ENCODE measurements at places on chromosomes 3 and 15.

DNA sequence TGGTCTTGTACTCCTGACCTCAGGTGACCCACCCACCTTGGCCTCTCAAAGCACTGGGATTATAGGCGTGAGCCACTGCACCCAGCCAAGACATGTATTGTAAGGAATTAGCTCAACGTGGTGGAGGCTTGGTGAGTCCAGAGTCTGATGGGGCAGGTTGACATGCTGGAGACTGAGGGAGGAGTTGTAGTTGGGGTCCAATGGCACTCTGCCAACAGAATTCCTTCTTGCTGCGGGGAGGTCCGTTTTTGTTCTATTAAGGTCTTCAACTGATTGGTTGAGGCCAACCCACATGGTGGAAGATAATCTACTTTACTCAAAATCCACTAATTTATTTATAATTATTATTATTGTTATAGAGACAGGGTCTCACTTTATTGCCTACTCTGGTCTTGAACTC is 30.1 kb downstream of the PLA2G4D start:
- no peak for DNase-seq

- no peak for DNase-seq
Measured at GRCh38 chr15:70562906-70563305, 200.5 kb downstream of the UACA start.

DNA sequence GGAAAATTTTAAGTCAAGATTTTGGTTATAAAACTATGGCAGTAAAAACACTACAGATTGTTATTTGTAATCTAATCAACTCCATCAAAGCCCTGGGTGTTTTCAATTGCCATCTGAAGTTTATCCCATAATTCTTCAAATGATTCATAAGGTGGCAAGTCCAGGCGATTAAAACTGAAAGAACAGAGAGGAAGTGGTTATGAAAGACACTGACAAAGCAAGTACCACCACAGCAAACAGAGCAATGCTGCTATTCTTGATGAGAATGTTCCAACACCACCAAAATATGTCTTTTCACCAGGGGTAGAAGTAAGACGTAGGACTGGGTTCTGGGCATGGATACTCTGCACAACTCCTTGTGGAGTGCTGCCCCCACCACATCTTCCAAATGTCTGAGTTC is 86.9 kb upstream of the PRTG start:
- DNase-seq: no peak

DNA sequence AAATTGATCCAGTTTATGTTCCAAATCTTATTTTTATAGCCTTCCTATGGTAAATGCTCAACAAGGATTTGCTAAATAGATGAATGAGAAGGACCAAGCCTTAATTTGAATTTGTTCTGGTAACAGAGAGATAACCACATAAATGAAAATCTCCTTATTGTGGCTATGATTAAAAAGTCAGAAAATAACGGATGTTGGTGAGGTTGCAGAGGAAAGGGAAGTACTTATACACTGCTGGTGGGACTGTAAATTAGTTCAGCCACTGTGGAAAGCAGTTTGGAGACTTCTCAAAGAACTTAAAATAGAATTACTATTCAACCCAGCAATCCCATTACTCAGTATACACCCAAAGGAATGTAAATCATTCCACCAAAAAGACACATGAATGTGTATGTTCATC is 26.2 kb downstream of the AAGAB start:
- no peak for DNase-seq

DNA sequence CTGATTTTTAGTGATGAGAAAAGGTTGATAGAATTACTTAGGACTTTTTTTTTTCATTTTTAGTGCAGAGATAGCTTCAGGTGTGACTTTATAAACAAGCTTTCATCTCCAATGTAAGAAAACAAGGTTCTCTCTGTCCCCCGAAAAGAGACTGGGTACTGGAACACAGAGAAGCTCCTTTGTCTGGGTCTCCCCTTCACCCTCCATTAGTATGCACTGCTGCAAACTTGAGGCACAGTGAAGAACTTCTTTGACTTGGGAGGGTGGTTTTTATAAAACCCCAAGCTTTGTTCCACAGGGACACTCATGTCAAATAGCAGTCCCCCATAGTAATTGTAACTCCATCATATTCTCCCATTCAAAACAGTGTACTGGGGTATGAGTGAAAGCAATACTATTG is 93.5 kb upstream of the SOX2 start:
- DNase-seq: no peak

- DNase-seq: no peak
Measured at GRCh38 chr15:75403892-75404291, 35.5 kb upstream of the MAN2C1 start.

All from stimulated activated CD4-positive, alpha-beta T cell treated with anti-CD3 and anti-CD28 coated beads, Interleukin-1b, Interleukin-23, amount 100 ng/mL, for 1 hour (primary cell).